Thoracic aorta (tissue), 2 donors: ENCODE measurements at places on chromosomes 7 and 10. TPM values are rescaled to one million over a fixed set of nuclear protein-coding genes. Genes with fewer than 3 reads are reported as not detected.

- DNase-seq = no peak
Measured at GRCh38 chr10:133231244-133231945, 1.4 kb downstream of the UTF1 start.

The CPN1 gene
- not detected for total RNA-seq

DNA sequence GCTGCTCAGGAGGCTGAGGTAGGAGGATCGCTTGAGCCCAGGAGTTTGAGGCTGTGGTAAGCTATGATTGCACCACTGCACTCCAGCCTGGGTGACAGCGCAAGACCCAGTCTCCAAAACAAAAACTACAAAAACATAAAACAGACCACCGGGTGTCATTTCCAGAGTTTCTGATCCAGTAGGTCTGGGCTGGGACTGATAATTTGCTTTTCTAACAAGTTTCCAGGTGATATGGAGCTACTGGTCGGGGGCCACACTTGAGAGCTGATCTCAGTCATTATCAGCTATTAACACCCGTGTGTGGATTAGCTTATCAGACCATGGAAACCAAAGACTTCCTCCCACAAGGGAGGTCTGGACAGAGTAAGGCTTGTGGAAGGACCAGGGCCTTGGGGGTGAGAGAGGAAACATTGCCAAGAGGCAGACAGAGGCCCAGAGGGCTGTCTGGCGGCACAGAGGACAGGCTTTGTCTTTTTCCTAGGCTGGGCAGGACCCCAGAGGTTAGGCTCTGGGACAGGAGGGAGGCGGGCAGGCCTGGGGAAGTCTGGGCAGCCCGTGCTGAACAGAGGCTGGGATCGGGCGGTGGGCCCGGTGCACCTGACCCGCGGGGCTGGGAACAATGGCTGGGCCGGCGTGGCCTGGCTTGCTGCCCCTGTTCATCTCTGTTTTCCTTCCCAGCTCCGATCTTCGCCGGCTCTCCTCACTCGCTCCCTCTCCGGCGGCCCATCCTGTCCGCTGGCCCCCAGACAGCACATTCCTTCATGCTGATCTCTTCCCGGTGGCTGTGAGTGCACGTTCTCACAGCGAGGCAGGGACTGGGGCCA lies 25.2 kb downstream of the TMEM270 start:
- DNase-seq = no peak

DNA sequence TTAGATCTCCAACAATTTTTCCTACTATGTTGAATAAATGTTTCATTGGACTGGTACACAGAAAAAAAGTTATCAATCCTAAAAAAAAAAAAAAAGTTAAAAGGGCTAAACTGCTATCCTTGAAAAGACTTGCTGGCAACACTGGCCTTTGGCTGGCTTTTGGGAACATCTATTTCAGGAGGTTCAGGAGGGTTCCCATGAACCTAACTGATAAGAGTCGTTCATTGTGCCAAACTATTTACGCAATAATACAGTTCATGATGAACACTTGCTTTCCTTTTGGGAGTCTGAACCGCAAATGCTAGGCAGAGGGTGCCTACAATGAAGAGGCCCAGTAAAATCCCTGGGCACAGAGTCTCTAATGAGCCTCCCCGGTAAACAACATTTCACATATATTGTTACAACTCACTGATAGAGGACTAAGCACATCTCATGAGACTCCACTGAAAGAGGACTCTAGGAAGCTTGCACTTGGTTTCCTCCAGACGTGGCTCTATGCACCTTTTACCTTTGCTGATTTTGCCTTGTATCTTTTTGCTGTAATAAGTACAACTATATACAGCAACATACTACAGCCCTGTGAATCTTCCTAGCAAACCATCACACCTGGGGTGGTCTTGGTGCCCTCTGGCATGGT lies 45.0 kb downstream of the ZFAND4 start:
- peak; percentile 9 for DNase-seq

DNA sequence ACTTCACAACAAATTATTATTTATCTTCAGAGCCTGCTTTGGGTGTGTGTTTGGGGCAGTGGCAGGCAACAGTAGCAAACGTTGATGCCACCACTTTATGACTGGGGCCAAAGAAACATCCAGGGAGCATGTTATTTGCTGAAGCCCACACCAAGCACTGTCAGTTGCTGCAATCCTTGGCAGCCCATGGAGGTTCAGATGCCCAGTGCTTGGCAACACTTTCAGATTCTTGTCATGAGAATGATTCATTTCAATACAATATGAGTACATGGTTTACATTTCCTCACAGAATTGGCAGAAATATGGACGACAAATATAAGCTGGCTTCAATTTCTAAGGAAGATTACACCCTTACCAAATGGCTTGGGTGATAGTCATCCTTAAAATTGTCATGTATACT lies 46.5 kb upstream of the GLI3 start:
- DNase-seq = no peak

The MCU gene
- 15.0 TPM for total RNA-seq

DNA sequence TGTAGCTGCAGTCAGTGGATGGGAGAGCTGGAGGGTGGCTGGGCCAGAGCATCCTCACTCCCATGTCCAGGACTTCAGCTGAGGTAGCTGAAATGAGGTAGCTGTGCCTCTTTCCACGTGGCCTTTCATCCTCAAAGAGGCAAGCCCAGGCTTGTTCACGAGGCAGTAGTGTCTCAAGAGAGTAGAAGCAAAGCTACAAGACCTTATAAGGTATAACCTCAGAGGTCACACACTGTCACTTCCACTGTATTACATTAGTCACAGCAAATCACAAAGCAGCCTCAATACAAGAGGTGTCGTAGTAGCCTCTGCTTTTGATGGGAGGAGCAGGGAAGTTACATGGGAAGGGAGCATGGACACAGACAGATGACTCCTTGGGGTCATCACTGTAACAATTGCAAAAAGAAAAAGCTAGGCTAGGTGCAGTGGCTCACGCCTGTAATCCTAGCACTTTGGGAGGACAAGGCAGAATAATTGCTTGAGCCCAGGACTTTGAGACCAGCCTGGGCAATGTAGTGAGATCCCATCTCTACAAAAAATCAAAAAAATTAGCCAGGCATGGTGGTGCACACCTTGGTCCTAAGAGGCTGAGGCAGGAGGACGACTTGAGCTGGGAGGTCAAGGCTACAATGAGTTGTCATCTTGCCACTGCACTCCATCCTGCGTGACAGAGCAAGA lies 97.5 kb downstream of the SKIDA1 start:
- no peak for DNase-seq

- peak; percentile 31 for DNase-seq
Measured at GRCh38 chr10:44723619-44724325, 187.4 kb upstream of the TMEM72 start.
